Activated T-helper 1 cell treated with anti-CD3 and anti-CD28 coated beads, Interleukin-12 subunit alpha, Interleukin-12 subunit beta, Interleukin-2, Interleukin-4 antibody, amounts not matched to agents 30 ng/mL and 10 ng/mL and 1 ng/mL, durations not matched to agents 14 hours and 24 hours and 36 hours (primary cell): ENCODE measurements at places on chromosomes 7 and 10. TPM values are rescaled to one million over a fixed set of nuclear protein-coding genes. Genes with fewer than 3 reads are reported as not detected.

TMEM236 gene
- total RNA-seq, result 0.05 TPM in 1 of 2 replicates, not detected in the other

CALD1 gene
- total RNA-seq, result 2.3 and 3.3 TPM in 2 replicates

- peak overlapping the region; percentile 24 for H3K27ac ChIP-seq
- H3K4me3 ChIP-seq, result no peak overlapping the region
- peaks cover 7% of the 10 kb centered on the region for H3K36me3 ChIP-seq
- H3K27me3 ChIP-seq, result no peaks in the 10 kb centered on the region
- no peak for DNase-seq
- H3K4me1 ChIP-seq, result peaks cover 69% of the 10 kb centered on the region
These were observed 18.8 kb downstream of the KLF6 start for GRCh38 chr10:3766046-3766756.

DNA sequence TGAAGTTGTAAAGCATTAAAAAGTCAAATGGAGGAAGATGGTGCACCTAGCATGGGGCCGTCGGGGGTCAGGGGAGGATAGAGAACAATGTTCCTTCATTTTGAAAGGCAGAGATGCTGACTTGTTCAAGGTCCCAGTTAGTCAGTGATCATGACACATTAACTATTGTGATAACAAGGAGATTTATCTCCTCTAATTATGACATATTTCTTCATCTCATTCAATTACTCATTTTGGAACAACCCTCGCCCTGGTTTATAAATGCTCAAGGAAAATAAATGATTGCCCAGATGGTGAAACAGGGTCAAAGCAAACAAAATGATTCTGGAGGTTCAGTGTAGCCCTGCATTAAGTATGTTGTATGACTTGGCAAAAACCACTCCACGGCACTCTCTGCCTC lies 106.2 kb downstream of the ITIH5 start:
- no peaks in the 10 kb centered on the region for H3K4me1 ChIP-seq
- H3K4me3 ChIP-seq, result no peak overlapping the region
- H3K36me3 ChIP-seq, result no peaks in the 10 kb centered on the region
- peaks cover 2% of the 10 kb centered on the region for H3K27me3 ChIP-seq
- DNase-seq, result no peak
- H3K27ac ChIP-seq, result no peak overlapping the region

- H3K4me3 ChIP-seq, result no peak overlapping the region
- DNase-seq, result no peak
These were observed 112.2 kb upstream of the LRGUK start for GRCh38 chr7:134014935-134015334.
